ENCODE measurements at places on chromosomes 16 and 17. TPM values are rescaled to one million over a fixed set of nuclear protein-coding genes. Genes with fewer than 3 reads are reported as not detected.

The CPNE2 gene
- 33.7 TPM for total RNA-seq

The TEX2 gene
- 73.5 TPM for total RNA-seq

The PRSS36 gene
- 0.76 TPM for total RNA-seq

The GNG13 gene
- not detected for total RNA-seq

The QPRT gene
- total RNA-seq = 30.1 TPM

The CRISPLD2 gene
- total RNA-seq = 3.3 TPM

The CPHXL gene
- not detected for total RNA-seq

The TGFB1I1 gene
- 112 TPM for total RNA-seq

The SULT1A2 gene
- total RNA-seq = not detected

The ATAD5 gene
- 3.0 TPM for total RNA-seq

The TMEM235 gene
- total RNA-seq = not detected

The SLFN13 gene
- total RNA-seq = 6.4 TPM

The ATPAF2 gene
- 26.6 TPM for total RNA-seq

The ARL5C gene
- total RNA-seq = not detected

The BOLA2 gene
- 4.3 TPM for total RNA-seq

GRCh38 chr17:64775701-64776570 lies 113.8 kb upstream of the SMURF2 start:
- no peaks in the 10 kb centered on the region for H3K36me3 ChIP-seq
- H3K27me3 ChIP-seq = peaks cover 8% of the 10 kb centered on the region
- DNase-seq = peak; percentile 66
- H3K4me1 ChIP-seq = peaks cover 27% of the 10 kb centered on the region
- H3K27ac ChIP-seq = no peak overlapping the region
- no peak overlapping the region for H3K4me3 ChIP-seq

DNA sequence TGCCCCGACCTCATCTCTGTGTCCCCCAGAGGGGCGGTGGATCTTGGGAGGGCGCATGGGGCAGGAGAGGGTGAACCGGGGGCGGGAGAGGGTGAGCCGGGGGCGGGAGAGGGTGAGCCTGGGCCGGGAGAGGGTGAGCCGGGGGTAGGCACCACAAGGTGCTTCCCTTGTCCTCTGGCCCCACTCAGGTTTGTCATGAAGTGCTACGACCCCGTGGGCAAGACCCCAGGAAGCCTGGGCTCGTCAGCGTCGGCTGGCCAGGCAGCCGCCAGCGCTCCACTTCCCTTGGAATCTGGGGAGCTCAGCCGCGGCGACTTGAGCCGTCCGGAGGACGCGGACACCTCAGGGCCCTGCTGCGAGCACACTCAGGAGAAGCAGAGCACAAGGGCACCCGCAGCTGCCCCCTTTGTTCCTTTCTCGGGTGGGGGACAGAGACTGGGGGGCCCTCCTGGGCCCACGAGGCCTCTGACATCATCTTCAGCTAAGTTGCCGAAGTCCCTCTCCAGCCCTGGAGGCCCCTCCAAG lies 18.9 kb downstream of the ASPSCR1 start:
- H3K27ac ChIP-seq = no peak overlapping the region
- no peak for DNase-seq
- peaks cover 10% of the 10 kb centered on the region for H3K36me3 ChIP-seq
- H3K4me3 ChIP-seq = no peak overlapping the region
- peaks cover 22% of the 10 kb centered on the region for H3K4me1 ChIP-seq
- H3K27me3 ChIP-seq = no peaks in the 10 kb centered on the region

GRCh38 chr17:27206447-27206846 lies 87.5 kb upstream of the WSB1 start:
- no peak overlapping the region for H3K4me3 ChIP-seq
- H3K4me1 ChIP-seq = peaks cover 11% of the 10 kb centered on the region
- peaks cover 19% of the 10 kb centered on the region for H3K27me3 ChIP-seq
- H3K36me3 ChIP-seq = no peaks in the 10 kb centered on the region
- DNase-seq = no peak

GRCh38 chr16:64629622-64630021 lies 492.2 kb downstream of the CDH11 start:
- H3K27me3 ChIP-seq = no peaks in the 10 kb centered on the region
- peak overlapping the region; percentile 38 for H3K27ac ChIP-seq
- H3K36me3 ChIP-seq = peaks cover 2% of the 10 kb centered on the region
- H3K4me3 ChIP-seq = no peak overlapping the region
- peaks cover 4% of the 10 kb centered on the region for H3K4me1 ChIP-seq
- DNase-seq = no peak

DNA sequence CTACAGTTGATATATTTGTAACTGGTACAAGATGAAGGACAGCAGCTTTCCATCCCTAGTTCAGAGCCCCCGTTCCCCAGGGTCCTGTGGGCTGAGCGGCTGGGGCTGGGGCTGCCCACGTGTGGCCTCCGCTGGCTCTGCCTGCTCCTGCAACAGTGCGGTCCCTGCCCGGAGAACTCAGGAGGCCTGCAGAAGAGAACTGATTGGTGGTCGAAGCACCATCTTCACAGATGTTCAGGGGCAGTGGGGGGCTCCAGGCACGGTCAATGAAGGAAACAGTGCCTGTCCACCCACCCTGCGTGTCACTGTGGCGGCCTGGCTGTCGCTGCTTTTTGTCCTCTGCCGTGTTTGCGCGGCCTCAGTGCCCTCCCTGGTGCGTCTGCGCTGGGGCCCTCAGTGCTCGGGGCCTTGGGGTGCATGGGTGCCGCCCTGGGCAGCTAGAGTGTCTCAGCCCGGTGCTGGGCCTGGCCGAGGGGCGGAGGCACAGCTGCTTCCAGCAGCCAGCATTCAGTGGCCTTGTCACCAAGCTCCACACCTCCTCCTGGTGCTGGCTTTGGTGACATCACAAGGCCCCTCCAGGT lies 4.2 kb upstream of the NUDT16L1 start:
- H3K4me3 ChIP-seq = no peak overlapping the region
- peaks cover 10% of the 10 kb centered on the region for H3K4me1 ChIP-seq
- DNase-seq = no peak
- H3K36me3 ChIP-seq = peaks cover 13% of the 10 kb centered on the region
- H3K27ac ChIP-seq = no peak overlapping the region

DNA sequence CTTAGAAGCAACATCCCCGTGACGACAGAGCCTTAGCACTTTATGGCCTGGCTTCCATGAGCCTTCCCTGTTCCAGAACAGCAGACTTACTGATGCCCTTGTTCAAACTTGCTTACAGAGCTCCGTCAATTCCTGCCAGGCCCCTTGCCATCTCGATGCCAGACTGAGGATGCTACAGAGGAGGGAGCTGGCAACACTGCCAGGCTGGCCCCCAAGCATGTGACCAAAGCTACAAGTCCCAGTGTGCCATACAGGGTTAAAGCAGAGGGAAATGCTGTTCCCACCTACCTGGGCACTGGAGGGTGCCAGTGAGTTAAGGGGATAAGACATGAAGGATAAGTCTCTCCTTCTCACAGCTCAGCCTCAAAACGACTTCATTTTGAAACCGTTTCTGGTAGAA lies 33.5 kb upstream of the SREBF1 start:
- no peaks in the 10 kb centered on the region for H3K27me3 ChIP-seq
- DNase-seq = no peak
- H3K27ac ChIP-seq = no peak overlapping the region
- H3K36me3 ChIP-seq = peaks cover 5% of the 10 kb centered on the region
- H3K4me3 ChIP-seq = no peak overlapping the region
- H3K4me1 ChIP-seq = peaks cover 22% of the 10 kb centered on the region

- no peaks in the 10 kb centered on the region for H3K27me3 ChIP-seq
- peak within 1 kb of the TSS; percentile 95 for H3K27ac ChIP-seq
- peak within 1 kb of the TSS; percentile 96 for H3K4me3 ChIP-seq
- H3K4me1 ChIP-seq = peaks cover 27% of the 10 kb centered on the region
Measured at GRCh38 chr17:43211480-43212402, at the start of gene TMEM106A. Gene TMEM106A, plus strand, starts transcription at chr17:43211875. Its CDS starts 1,167 bp downstream, at chr17:43213042.

GRCh38 chr16:57316390-57317017 lies 32.0 kb upstream of the PLLP start:
- peaks cover 5% of the 10 kb centered on the region for H3K27me3 ChIP-seq
- DNase-seq = peak; percentile 83
- peaks cover 40% of the 10 kb centered on the region for H3K4me1 ChIP-seq
- H3K36me3 ChIP-seq = no peaks in the 10 kb centered on the region
- peak overlapping the region; percentile 89 for H3K27ac ChIP-seq
- no peak overlapping the region for H3K4me3 ChIP-seq

DNA sequence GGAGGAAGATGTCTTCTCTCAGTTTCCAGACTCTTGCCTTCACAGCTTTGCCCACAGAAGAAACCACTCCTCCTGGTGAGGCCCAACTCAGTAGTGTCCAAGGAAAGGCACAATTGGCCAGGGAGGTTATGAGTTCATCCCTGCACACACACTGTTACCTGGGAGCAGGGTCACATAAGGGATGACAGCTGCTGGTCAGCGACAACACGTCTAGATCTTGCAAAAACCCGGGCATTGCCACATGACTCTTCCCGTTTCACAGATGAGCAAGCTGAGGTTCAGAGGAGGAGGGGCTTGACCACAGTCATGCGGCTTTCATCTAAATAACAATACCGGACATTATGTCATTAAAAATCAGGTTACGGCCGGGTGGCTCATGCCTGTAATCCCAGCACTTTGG lies 186.0 kb downstream of the COPRS start:
- no peaks in the 10 kb centered on the region for H3K36me3 ChIP-seq
- peaks cover 27% of the 10 kb centered on the region for H3K4me1 ChIP-seq
- H3K4me3 ChIP-seq = no peak overlapping the region

- H3K4me3 ChIP-seq = peak overlapping the region; percentile 99
- peak overlapping the region; percentile 95 for H3K27ac ChIP-seq
- peaks cover 20% of the 10 kb centered on the region for H3K36me3 ChIP-seq
Measured at GRCh38 chr17:15261802-15262290, 3.3 kb downstream of the PMP22 start.

DNA sequence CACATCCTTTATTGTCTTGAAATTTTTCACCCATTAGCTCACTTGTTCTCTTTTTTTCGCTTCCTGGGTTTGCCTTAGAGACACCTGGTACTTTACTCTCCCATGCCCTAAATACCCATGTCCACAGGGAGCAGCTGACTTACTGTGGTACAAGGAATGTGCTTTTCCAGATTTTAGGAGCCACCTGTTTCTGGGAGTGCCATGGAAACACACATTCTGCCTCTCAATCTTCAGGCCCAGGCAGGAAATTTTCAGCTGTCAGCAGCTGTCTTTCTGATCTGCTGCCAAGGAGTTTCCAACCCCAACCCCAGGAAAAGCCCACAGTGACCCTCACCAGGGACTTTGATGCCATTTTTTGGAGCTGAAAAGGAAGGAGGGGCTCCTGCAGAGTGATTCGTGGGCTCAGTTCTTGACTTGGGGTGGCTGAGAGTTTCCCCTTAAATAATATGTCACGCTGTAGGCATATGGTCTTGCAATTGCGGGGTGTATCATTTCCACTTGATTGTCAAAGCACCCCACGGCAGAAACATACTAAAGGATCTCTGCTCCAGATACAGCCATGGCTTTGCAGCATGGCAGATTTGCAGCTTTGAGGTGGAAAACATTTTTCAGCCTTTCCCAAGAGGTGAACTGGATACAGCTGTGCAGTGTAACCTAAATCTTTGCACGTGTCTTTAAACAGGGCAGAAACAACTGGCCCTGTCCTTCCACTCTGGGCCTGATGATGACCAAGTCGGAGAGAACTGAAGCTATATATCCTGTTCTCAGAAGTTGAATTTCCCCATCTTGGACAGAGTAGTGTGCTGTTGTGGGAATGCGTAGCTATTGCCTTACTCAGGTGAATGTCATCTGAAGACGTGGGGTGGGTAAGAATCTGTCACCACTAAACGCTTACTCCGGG lies 19.2 kb downstream of the RBFOX1 start:
- no peak for DNase-seq
- no peaks in the 10 kb centered on the region for H3K36me3 ChIP-seq
- H3K27ac ChIP-seq = no peak overlapping the region
- no peaks in the 10 kb centered on the region for H3K27me3 ChIP-seq
- no peaks in the 10 kb centered on the region for H3K4me1 ChIP-seq

DNA sequence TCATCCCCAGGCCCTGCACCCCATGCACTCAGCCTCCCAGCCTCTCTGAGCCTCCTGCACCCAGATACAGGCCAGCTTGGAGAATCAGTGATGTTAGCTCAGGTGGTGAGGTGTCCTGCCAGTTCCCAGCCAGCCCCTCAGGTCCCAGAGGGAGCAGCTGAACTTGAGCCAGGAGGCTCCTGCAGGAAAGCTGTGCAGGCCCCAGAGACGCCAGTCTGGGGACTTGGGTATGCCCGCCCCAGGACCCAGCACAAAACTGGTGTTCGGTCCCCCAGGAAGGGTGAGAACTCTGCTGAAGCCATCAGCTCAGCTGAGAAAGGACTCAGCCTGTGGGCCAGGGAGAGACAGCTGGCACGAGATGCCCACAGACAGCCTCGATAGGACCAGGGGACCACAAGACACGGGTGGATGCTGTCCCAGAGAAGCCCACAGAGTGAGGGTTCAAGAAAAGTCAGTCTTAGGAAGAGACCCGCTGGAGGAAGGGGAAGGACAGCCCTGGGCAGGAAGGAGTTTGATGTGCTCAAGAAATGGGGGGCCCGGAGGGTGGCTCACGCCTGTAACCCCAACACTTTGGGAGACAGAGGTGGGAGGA lies 11.0 kb downstream of the ENDOV start:
- peaks cover 4% of the 10 kb centered on the region for H3K4me1 ChIP-seq
- no peak overlapping the region for H3K27ac ChIP-seq
- no peaks in the 10 kb centered on the region for H3K27me3 ChIP-seq

- H3K36me3 ChIP-seq = peaks cover 7% of the 10 kb centered on the region
- no peaks in the 10 kb centered on the region for H3K27me3 ChIP-seq
- peaks cover 8% of the 10 kb centered on the region for H3K4me1 ChIP-seq
- no peak overlapping the region for H3K27ac ChIP-seq
Measured at GRCh38 chr17:61076621-61077031, 323.0 kb upstream of the TBX2 start.

GRCh38 chr16:30357085-30357714 lies 2.1 kb upstream of the CD2BP2 start:
- H3K36me3 ChIP-seq = peaks cover 21% of the 10 kb centered on the region
- no peaks in the 10 kb centered on the region for H3K27me3 ChIP-seq
- peaks cover 22% of the 10 kb centered on the region for H3K4me1 ChIP-seq
- H3K27ac ChIP-seq = peak overlapping the region; percentile 48
- H3K4me3 ChIP-seq = no peak overlapping the region

GRCh38 chr17:16923097-16923903 lies 48.6 kb downstream of the TNFRSF13B start:
- H3K27ac ChIP-seq = no peak overlapping the region
- no peak overlapping the region for H3K4me3 ChIP-seq
- no peaks in the 10 kb centered on the region for H3K36me3 ChIP-seq
- H3K4me1 ChIP-seq = no peaks in the 10 kb centered on the region

- H3K36me3 ChIP-seq = no peaks in the 10 kb centered on the region
- DNase-seq = no peak
- peak overlapping the region; percentile 50 for H3K27ac ChIP-seq
- H3K4me3 ChIP-seq = no peak overlapping the region
- peaks cover 29% of the 10 kb centered on the region for H3K4me1 ChIP-seq
Measured at GRCh38 chr17:69047368-69048263, 13.1 kb downstream of the ABCA9 start.

DNA sequence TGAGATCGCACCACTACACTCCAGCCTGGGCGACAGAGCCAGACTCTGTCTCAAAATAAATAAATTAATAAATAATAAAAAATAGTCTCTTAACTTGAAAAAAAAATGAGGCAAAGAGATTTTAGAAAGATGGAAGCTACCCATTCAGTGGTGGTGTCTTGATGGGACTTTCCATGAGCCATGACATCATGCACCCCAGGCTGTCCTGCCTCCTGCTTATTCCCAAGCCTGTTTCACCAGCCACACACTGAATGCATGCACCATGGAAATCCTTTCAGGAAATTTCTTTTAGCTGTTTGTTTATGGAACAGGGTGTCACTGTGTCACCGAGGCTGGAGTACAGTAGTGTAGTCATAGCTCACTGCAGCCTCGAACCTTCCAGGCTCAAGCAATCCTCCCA lies 8.9 kb upstream of the DLX3 start:
- no peaks in the 10 kb centered on the region for H3K36me3 ChIP-seq
- no peak overlapping the region for H3K27ac ChIP-seq
- no peaks in the 10 kb centered on the region for H3K4me1 ChIP-seq
- no peak overlapping the region for H3K4me3 ChIP-seq
- DNase-seq = peak; percentile 56
